ENCODE measurements at places on chromosomes 12 and 14.

DNA sequence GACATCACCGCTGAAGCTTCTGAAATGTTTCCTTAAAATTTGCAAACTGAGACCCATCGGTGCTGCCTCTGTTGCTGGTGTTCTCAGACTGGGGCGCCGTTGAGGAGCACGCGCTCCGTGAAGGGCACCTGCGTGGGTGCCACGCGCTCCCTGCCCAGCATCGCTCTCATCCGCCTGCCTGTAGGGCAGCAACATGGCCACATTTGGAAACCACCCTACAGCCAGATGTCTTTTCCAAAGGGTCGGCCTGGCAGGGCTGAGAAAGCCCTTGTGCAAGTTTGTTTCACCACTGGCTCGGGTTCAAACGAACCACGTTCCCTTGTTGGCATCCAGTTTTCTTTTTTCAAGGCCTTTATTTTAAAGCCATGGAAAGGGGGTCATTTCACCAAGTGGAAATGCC, 13.9 kb downstream of the ADGRD1 start:
- no peak for DNase-seq

DNA sequence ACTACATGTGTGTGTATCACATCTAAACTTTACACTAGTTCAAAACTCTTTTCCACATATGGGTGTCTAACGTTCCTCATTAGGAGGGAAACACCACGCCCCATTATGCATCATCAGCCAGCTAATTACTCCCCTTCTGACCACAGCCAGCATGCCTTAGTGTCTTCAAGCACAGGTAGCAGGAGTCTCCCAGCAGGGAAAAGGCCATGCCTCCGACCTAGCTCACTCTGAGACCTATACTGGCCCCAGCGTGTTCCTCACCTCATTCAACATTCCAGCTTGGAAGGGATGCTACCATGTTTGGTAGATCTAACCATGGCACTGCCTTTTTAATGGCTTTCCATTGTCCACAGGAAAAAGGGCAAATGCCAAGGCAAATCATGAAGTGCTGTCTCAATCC, 66.1 kb upstream of the PRB2 start:
- DNase-seq: no peak

- no peak for DNase-seq
Measured at GRCh38 chr12:124452576-124453331, 114.7 kb downstream of the NCOR2 start.

DNA sequence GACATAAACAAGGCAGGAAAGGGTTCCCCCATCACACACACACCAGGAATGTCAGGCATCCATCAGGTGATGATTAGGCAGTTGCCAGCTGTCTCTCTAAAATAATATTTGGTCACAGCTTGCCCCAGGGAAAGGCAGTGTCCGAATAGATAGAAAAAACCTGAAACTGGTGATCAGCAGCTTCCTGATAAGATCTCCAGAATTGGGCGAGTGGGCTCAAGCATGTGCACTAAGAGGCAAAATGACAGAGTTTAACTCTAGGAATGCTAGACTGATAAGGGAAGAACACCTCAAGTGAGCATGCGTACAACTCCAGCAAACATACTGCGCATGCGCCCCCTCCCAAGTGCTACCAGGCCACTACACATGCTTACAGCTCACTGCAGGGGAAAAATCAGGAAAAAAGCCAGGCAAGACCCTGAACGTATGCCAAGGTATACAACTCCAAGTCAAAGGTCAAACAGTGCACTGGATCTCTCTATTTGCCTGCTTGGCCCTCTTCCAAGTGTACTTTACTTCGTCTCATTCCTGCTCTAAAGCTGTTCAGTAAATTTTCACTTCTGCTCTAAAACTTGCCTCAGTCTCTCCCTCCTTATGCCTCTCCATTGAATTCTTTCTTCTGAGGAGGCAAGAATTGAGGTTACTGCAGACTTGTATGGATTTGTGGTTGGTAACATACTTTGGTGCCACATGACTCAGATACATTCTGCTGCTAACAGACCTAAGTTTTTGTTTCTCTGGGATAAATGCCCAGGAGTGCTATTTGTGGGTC, 73.5 kb upstream of the VASH1 start:
- no peak for DNase-seq

GRCh38 chr12:54858562-54858961, 4.2 kb downstream of the MUCL1 start:
- DNase-seq: no peak

All from astrocyte of the cerebellum (primary cell).